ENCODE measurements at places on chromosomes 6 and 20. TPM values are rescaled to one million over a fixed set of nuclear protein-coding genes. Genes with fewer than 3 reads are reported as not detected.

Gene FAM210B
- total RNA-seq = 17.3 TPM

Gene ABHD16B
- total RNA-seq = not detected

Gene C20orf202
- 0.46 TPM for total RNA-seq

Gene PSMA7
- 116 TPM for total RNA-seq

Gene HLA-B
- total RNA-seq = 56.7 TPM

Gene QRSL1
- total RNA-seq = 16.6 TPM

Gene TINAG
- total RNA-seq = not detected

Gene HDAC2
- total RNA-seq = 144 TPM

Gene C6orf132
- 0.23 TPM for total RNA-seq

Gene ADGRF5
- total RNA-seq = 9.9 TPM

Gene CGAS
- 1.6 TPM for total RNA-seq

Gene BEND3
- total RNA-seq = 4.8 TPM

Gene PACSIN1
- 13.6 TPM for total RNA-seq

Gene COL11A2
- 2.3 TPM for total RNA-seq

Gene PRR3
- 13.4 TPM for total RNA-seq

Gene NTSR1
- total RNA-seq = 2.1 TPM

Gene E2F1
- 3.7 TPM for total RNA-seq

Gene KIF25
- not detected for total RNA-seq

Gene CST5
- total RNA-seq = not detected

Gene CBFA2T2
- total RNA-seq = 23.5 TPM

Gene VPS16
- total RNA-seq = 44.5 TPM

Gene FAM209B
- total RNA-seq = not detected

Gene PLAGL1
- 7.2 TPM for total RNA-seq
